Stimulated activated CD8-positive, alpha-beta memory T cell treated with anti-CD3 and anti-CD28 coated beads, Interleukin-4, amount 100 ng/mL, for 1 hour (primary cell): ENCODE measurements at places on chromosomes 2 and 18.

- no peak for DNase-seq
Observed at GRCh38 chr2:173996766-173997165, 31.6 kb upstream of the SP3 start.

GRCh38 chr18:78295262-78295661, 684.4 kb upstream of the SALL3 start:
- no peak for DNase-seq

- DNase-seq = no peak
Observed at GRCh38 chr2:7812231-7812995, 869.4 kb upstream of the ID2 start.

DNA sequence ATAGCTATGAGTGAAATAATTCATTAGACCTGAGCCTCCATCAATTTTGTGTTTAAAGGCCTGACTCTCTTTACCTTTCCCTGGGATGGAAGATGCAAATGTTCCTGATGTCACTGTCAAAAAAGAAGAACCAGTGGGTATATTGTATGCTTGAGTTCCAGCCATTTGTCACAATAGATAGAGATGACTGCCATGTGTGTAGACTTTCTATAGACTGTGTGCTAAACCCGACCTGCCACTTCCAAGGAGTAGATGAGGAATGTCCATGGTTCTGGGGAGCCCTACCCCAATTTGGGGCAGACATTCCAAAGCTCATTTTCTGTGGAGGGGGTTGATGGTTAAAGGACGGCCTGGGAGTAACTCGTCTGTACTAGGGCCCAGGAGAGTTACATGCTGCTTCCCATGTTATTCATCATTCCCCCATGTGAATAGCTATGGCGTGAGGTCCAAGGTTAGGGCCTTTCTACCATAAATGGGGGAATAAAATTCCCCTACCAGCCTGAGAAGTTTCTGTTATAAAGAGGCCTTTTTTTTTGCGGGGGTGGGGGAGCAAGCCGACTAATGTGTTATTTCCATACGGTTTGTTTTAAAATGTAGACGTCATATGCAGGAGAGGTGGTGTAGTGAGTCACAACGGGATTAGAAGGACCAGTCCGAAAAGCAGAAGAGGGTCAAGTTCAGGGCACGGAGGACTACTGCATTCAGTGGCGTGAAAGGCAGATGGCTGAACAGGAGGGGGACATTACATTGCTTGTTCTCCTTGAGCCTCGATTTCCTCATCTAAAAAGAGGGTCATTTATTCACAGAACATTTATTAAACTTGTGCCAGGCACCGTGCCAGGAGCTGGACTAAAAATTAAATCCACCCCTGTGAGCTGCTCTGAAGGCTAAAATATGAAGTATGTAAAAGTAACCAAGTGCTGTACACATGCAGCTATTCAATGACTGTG, 24.0 kb downstream of the IL1B start:
- DNase-seq = no peak

- no peak for DNase-seq
Observed at GRCh38 chr2:84830095-84830494, 50.8 kb downstream of the TRABD2A start.

- DNase-seq = no peak
Observed at GRCh38 chr18:59109375-59109774, 30.3 kb upstream of the SEC11C start.

- DNase-seq = no peak
Observed at GRCh38 chr2:207008105-207008990, 69.0 kb downstream of the CPO start.

DNA sequence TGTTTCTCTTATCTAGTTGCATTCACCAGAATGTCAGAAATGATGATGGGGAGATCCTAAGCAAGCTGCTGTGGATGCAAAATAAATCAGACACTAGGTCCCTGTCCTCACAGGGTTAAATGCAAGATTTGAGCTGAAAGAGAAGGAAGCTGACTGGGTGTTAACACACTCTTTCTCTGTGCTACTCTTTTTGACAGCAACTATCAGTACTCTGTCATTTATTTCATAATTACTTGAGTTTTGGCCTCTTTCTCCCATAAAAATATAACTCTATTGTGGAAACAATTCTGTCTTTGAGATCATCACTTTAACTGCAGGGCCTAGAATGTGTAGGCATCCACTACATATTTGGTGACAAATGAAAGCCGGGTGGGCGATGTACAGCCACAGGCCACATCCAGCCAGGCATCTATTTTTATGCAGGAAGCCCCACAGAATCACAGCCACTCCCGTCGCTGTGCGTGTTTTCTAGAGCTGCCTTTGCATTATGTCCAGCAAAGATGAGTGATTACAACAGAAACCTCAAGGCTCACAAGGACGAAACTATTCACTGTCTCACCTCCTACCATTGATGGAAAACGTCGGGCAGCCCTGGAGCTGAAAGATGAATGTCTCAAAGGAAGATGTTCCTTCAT, 849.0 kb downstream of the RNF144A start:
- DNase-seq = no peak

DNA sequence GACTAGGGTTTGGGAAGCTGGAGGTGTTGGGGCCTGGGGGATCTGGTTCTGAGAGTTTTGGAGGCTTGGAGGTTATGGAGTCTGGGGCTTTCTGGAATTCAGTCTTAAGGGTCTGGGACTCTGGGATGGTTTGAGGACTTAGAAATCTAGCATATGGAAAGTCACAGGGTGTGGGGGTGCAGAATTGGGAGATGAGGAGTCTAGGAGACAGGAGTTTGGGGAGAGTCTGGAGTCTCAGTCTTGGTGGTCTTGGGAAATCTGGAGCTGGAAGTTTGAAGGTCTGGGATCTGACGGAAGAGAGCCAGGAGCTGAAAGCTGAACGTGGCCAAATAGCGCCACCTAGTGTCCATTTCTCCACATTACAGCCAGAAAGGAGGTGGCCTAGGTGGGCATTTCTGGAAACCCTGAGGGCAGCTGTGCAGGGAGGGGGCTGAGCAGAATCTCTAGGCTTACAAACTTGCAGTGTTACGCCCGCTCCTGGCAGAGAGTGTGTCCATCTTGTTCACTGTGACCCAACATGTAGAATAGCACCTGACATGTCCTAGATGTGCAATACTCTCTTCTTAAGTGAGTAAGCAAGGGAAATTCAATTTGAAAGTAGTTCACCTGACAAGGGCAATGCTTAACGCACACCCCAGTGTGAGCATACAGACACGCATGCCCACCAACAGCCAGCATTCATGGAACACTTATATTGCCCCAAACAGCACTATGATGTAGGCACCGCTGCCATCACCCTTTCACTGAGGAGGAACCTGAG, 204.8 kb downstream of the TFCP2L1 start:
- peak; percentile 21 for DNase-seq

DNA sequence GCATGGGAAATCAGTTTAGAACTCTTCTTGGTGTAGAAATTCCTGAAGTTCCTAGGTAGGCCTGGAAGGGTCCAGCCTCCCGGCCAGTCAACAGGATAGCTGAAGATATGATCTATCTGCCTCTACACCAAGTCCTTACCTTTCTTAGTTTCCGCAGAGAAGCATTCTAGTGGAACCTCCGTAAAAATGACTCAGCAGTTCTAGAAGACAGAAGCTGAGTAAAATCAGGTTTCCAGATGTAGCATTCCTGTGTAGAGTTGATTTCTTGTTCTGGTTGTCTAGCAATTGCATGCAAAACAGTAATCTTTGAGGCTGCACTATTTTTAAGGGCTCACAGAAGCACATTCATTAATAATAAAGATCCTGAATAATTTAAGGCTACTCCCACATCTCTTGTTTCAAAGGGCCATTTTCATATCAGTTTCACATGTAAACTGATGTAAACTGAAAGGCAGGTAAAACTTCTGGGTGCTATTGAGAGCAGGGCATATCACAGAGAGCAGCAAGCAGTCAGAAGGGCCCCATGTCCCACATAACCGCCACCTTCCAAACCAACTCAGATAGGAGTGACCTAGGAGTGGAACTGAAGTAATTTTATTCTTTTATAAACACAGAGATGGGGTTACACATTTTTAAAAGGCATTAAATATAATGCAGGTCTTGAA, 3.2 kb upstream of the DYTN start:
- DNase-seq = no peak

GRCh38 chr2:196546151-196546919, 93.2 kb upstream of the CCDC150 start:
- DNase-seq = no peak

GRCh38 chr2:68385220-68385906, 20.3 kb downstream of the PLEK start:
- no peak for DNase-seq

GRCh38 chr18:57841568-57841967, 38.5 kb upstream of the ATP8B1 start:
- no peak for DNase-seq

DNA sequence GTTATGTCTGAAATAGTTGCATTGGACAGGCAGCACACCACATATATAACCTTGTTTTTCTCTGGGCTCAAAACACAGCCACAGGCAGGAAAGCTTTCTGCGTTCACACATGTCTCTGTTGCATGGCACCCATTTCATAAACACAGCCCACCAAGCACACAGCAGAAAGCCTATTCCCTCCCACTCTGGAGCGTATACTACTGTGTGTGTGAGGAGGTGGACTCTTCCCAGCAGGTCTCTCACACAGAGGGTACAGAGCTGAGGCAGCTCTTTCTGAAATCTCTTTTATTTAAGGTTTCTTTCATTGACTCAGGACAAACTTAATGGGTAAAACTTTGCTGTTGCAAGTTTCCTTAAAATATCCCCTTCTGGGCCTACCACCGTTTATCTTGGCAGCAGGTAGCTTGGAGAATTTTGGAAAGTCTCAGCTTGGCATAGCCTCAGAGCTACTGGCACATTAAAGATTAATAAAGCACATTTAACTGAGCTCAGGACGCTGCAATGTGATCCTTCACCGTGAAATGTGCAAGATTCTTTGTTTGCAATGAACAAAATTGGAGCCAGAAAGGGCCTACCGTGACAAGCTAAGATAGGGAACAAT, 105.1 kb upstream of the NCKAP5 start:
- no peak for DNase-seq

DNA sequence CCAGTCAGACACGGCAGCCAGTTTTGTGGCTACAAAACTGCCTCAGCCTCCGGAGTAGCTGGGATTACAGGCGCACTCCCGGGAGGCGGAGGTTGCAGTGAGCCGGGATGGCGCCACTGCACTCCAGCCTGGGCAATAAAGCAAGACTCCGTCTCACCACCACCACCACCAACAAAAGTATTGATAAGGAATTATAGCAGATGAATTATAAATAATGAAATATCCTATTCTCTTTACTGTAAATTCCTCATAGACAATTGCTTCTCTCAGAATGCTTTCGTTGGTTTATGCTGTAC, 1.4 kb upstream of the FAM161A start:
- no peak for DNase-seq

DNA sequence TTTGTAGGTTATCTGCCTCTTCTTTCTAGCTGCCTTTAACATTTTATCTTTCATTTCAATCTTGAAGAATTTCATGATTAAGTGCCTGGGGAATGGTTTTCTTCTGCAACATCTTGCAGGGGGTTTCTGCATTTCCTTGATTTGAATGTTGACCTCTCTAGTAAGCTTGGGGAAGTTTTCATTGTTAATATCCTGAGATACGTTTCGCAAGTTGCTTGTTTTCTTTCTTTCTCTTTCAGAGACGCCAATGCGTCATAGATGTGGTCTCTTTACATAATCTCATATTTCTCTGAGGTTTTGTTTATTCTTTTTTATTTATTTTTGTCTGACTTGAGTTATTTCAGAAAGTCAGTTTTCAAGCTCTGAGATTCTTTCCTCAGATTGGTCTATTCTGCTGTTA, 225.7 kb downstream of the XIRP2 start:
- no peak for DNase-seq

- DNase-seq = no peak
Observed at GRCh38 chr2:138504546-138505235, 3.1 kb downstream of the SPOPL start.

DNA sequence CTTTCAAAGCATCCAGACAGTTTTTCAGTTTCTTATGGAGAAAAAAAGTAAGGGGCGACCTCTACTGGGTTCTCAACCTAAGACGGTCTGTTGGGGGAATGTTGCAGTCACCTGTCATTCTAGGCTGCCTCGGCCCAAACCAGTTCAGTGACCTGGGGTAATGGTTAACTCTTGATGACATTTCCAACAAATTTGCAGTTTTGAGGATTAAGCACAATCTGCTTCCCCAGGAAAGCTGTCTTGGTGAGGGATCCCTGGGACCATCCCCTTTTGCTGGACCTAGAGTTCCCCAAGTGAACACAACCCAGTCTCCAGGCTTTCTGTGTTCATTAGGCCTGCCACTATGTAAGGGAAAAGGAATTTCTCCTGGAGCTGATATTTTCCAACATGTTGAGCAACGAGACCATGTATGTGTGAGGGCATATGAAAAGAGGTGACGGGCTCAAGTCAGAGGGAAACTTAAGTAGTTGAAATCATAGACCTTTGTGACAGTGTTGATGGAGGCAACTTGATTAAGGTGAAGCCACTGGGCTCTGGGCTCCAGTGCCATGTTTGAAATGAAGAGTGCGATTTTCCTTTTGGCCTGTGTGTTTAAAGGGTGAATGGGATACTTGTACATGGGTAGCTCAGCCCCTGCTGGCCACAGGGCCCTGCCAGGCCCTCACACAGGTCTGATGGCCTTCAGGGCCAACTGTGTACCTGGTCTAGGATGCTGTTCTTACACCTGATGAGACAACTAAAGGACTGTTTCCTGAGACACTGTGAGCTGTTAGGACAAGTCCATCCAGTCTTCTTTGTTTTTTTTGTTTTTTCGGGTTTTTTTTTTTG, 27.0 kb downstream of the FOSL2 start:
- DNase-seq = no peak

- DNase-seq = no peak
Observed at GRCh38 chr2:129376426-129377077, 602.9 kb upstream of the RAB6C start.
